ENCODE measurements at places on chromosomes 5 and 9. TPM values are rescaled to one million over a fixed set of nuclear protein-coding genes. Genes with fewer than 3 reads are reported as not detected.

DNA sequence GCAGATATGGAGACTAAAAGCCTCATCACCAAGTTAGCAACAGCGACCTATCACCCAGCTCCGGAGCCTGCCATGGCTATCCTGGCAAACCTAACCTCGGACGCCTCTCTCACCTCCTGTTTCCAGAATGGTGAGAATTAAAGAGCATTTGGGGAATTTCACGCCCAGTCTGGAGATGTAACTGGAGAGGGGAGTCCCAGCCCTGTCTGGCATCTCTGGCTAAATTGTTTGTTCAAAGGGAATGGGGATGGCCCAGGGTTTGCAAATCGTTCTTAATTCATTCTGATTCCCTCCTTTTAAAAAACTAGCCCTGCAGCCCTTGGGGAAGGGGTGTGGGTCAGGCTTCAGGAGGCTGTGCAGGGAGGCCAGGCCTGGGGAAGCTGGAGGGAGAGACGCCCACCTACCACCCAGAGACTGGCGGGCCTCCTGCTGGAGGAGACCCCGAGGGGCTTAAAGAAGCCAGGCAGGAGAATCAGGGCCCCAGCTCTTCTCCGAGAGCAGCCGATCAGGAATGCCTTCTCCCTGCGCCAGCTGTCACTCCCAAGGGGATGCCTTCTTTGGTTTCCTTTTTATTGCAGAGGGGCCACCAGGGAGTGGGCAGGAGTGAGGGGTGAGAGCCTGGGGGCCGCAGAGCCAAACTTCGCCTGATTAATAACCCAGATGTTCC, 964 bp upstream of the COL5A1 start:
- H3K4me3 ChIP-seq = peak overlapping the region; percentile 73
- peaks cover 23% of the 10 kb centered on the region for H3K27me3 ChIP-seq
- H3K27ac ChIP-seq = no peak overlapping the region
- H3K36me3 ChIP-seq = no peaks in the 10 kb centered on the region

DNA sequence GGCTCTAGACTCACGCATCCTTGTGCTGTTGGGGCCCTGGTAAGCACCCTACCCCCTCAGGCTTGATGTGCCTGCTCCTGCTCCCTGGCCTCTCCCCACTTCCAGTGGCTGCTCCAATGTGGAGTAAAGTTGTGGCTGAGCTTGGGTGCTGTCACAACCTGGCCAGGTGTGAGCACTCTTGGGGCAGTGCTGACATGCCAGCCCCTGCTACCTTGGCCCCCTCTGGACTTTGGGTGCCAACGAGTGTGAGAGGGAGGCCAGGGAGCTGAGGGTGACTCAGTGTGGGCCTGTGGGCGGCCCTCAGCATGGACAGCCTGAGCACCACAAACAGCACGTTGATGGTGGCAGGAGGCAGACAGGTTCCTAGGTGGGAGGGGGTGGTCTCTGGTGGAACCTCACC, 870.2 kb upstream of the C9orf72 start:
- peaks cover 15% of the 10 kb centered on the region for H3K4me1 ChIP-seq
- no peaks in the 10 kb centered on the region for H3K27me3 ChIP-seq
- H3K36me3 ChIP-seq = no peaks in the 10 kb centered on the region
- no peak for DNase-seq
- no peak overlapping the region for H3K27ac ChIP-seq

GRCh38 chr5:159601216-159601615, 270.9 kb upstream of the IL12B start:
- no peak for DNase-seq
- H3K27ac ChIP-seq = no peak overlapping the region
- no peaks in the 10 kb centered on the region for H3K36me3 ChIP-seq
- H3K27me3 ChIP-seq = no peaks in the 10 kb centered on the region

SMIM33 gene
- not detected for total RNA-seq
